ENCODE measurements at places on chromosomes 6 and 20. TPM values are rescaled to one million over a fixed set of nuclear protein-coding genes. Genes with fewer than 3 reads are reported as not detected.

DNA sequence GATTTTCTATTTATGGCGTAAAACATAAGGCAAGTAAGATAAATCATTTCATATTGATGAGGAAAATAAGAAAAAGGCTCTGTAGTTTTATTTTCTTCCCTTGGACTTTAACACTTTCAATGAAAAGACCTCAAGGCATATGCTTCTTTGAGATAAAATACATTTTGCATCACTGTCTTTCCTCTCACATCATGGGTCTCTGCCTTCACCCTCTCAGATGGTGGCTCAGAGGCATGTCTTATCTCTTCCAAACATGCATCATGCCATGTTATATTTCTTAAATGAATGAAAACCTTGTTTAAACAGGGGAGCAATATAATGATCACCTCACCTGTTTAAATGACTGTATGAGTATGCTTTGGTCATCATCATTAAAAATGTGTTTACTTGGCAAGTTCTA, 59.3 kb downstream of the PRL start:
- no peak for DNase-seq

GRCh38 chr6:116500969-116501433, 10.4 kb upstream of the CALHM5 start:
- DNase-seq: no peak

DNA sequence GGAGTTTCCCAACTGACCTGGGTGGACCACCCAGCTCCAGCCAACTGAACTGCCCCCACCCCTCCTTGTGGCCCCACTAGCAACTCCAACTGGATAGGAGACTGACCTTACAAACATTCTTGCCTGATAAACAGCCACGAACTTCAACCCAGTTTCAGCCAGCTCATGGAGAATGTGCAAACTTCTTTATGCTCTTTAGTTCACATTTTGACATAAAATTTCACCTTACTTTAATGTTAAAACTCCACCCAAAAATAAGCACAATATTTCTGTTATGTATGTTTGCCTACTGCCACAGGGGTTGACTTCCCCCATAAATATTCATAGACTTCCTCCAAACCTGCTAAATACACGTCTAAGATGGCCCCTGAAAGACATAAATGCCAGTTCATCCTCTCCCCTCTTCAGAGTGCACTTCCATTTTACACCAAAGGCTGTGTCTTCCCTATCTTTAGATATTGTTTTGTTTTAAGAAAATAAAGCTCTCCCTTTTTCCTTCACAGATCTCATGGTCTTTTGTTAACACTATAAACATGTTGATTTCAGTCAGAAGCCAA, 643.7 kb downstream of the EPM2A start:
- no peak for DNase-seq

DNA sequence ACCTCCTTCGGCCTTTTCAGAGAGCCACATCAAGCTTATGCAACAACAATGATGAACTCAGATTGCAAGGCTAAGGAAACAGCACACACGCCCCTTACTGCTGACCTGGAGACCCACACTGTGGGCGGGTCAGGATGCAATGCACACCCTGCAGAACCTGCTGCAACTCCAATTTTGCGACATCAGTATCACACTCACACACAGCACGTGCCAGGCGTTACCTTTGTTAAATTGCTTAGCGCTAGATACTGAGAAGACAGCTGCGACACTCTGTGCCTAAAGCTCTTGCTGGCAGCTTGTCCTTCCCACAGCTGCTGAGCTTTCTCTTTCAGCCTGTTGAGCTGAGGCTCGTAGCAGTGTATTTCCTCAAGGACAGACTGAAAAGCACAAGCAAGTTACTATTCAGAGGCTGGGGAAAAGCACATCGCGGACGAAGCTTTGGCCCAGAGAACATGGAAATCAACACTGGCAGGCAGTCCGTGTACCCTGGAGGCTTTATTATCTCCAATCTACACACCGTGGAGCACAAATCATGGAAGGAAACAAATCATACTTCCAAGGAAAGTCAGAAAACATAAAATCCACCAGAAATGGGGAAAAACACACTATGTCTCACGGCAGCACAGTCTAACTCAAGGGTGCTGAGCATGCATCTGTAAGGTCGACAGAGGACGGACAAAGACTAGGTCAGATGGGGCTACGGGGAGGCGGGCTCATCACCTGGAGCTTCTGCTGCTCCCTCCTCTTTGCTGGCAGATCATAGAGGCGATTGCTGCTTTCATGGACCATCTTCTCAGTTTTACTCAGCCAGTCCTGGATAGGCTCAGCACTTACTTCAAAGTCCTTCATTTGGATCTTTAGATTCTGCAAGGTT, 268.2 kb downstream of the SYNE1 start:
- no peak for DNase-seq

OR2J3 gene
- polyA plus RNA-seq: not detected

HLA-DQB2 gene
- not detected for polyA plus RNA-seq

C2 gene
- 3.0 TPM for polyA plus RNA-seq

NEURL2 gene
- polyA plus RNA-seq: 7.5 TPM
